ENCODE measurements at places on chromosomes 6 and 20.

- no peak for DNase-seq
Observed at GRCh38 chr20:45432294-45432693, 16.4 kb downstream of the PIGT start.

GRCh38 chr6:33190504-33191107, 1.7 kb downstream of the COL11A2 start:
- no peak for DNase-seq

DNA sequence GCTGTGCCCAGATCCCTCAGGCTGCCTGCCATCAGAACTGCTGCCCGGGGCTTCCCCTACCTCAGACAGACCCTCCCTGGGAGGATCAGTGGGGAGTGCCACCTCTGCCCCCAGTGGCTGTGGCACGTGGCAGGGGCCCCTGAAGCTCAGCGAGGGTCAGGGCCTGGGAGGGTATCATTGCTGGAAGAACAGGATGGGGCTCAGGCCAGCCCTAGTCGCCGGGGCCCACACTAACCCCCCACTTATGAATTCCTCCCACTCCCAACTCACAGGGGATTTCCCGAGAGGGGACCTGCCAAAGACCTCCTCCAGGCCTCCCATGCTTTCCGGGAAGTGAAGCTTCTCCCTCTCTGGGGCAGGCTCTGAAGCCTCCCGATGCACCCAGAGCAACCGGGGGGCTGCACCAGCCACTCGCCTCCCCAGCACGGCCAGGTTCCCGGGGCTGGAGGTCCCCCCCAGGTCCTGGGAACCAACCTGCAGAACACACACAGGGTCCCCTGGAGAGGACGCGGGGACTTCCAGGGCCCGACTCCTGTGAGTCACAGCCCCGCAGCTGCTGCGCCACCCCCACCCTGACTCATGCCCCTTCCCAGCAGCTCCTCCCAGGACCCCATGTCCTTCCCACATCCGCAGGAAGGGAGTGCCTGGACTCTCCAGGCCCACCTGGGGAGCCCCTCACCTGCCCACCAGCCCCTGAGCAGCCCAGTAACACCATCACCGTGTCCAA, 2.5 kb downstream of the TNFRSF6B start:
- DNase-seq = no peak

DNA sequence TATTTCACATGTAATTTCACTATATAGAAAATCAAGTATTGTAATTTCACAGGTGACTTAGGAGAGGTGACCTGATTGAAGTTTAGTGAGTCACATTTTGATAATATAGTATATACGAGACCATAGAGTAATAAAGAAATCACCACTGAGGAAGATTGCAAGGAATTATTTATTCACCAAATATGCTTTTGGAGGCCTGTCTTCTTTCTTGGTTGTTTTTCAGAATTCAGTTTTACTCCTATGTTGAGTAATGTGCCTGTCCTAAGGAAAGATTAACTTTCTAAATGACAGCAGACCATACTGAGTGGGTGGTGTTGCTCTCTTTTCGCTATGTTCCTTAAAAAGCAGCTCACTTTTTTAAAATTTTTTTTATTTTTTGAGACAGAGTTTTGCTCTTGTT, 87.5 kb upstream of the FOXO3 start:
- DNase-seq = no peak

- DNase-seq = no peak
Observed at GRCh38 chr20:44222633-44223368, 12.2 kb upstream of the OSER1 start.

DNA sequence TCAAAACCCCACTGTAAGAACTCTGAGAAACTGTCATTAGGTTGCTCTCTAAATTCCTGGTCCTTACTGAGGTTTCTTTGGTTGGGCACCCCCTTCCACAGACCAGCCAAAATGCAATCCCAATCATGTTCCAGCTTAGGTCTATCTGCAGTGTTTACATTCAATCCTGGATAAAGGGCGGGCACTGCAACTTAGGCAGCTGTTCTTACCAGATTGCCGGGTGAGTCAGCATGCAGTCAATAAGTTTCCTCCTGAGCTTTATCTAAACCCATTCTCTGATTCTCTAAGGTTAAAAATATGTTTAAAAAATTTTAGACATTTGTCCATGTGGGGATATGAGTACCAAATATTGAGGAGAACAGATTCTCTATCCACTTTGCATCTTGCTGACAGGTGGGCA, 197.8 kb downstream of the HAO1 start:
- DNase-seq = no peak

DNA sequence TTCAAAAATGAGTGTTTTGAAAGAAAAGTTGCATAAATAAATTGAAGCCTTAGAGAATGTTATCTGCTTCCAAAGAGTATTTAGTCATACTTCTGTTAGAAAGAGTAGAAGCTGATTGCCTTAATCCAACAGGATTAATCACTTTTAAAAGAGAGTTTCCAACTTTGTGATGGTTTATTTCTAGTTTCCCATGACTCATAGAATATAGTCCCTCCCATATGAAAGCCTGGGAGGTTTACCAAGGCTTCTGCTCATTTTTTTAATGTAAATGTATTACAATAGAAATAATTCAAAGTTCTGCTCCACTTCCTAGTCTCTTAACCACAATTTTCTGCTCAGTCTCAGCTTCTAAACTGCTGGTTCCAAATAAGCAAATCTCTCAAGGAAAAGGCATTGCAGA, 118.0 kb upstream of the IRAK1BP1 start:
- no peak for DNase-seq

- DNase-seq = no peak
Observed at GRCh38 chr20:57250607-57251343, 15.7 kb downstream of the BMP7 start.

DNA sequence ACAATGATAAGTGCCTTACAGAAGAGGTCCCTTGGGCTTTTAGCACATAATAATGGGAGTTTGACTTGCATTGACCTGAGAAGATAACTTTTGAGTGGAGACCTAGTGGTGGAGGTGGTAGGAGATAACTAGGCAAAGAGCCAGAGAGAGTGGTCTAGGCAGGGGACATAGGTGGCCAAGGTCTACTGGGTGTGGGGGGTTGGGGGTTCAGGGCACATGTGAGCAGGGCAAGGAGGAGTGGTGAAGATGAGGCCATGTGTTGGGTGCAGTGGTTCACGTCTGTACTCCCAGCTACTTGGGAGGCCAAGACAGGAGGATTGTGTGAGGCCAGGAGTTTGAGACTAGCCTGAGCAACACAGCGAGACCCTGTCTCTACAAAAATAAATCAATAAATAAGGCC, 74.3 kb upstream of the CTNNBL1 start:
- DNase-seq = no peak

DNA sequence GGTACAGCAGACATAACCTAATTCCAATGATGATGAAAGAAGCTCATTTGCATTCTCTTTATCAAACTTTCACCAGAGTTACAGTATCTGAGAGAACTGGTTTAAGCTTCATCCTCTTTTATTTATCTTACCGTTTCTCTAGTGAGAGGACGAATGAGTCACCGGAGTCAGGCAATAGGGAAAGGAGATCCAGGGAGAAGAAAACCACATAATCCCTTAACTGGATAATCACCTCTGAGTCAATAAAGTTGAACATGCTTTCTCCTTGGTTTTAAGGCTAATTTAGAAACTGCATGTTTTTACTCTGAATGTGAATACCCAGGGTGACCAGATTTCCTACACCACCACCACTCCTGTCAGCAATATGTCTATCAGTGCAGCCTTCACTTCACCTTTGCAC, 313.7 kb upstream of the TBX18 start:
- DNase-seq = no peak

DNA sequence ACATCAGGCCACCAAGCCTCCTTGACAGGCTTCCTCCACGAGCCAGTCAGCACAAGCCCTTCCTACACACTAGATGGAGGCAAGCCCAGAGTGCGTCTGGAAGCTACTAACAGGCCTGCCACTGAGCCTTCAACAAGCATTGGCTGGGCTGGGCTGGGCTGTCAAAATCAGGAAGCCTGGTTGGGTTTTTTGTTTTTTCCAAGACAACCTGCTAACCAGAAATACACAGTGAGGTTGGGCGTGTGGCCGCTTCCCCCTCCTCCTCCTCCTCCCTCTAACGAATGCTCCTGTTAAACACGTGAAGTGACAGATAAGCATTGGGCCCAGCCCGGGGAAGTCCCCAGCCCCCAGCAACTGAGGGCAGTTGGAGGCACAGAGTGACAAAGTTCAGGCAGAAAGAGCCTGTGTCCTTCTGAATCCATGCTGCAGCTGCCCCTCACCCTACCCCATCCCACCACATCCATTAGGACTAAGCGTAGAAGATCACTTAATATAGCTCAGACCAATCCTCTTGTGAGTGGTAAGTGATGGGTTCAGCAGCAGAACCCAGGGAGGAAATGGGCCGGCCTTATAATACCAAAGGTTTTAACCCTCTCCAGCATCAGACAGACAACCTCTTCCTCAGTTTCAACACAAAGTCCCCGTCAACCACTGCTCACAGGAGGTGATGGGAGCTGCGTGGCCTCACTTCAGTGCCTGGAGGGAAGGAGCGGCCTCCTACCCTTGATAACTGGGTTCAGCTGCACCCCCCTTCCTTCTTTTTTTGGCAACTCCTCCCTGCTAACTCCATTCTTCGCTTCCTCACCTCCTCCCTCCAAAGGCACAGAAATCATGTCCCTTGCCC, 1.1 kb downstream of the NFATC2 start:
- peak; percentile 61 for DNase-seq

DNA sequence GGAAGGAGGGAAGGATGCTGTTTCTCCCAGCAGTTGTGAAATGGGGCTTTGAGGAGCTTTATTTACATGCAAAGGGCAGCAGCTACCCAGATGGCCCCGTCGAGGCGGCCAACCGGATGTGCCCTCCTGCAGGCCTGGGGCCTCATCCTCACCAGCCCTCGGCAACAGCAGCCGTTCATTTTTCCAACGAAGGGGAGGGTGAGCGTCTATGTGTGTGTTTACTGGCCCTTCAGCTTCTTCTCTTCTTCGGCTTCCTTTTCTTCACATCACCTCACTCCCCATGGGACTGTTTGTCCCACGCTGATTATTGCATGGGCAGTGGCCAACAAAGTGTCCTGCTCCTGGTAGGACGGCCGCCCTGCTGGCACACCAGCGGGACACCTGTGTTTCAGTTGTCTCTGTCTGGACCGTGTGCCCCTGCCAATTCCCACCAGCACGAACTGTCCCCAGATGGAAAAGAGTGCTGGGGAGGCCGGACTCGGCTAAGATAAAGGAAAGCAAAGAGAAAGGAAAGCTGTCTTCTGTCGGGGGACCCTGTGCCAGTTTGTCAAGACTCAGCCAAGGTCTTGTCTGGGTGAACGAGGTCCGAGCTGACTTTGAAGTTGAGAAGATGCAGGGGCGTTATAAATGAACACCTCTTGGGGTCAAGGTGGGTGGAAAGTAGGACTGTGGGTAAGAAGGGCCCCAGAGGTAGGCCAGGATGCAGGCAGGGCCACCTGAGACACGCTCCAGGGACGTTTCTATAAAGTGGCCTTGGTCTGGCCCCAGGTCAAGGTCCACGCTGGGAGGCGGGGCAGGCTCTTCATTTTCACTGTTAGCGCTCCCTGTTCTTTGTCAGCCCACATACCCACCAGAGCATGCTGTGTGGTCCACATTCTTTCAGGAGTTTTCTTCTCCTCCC, 57.0 kb downstream of the FAM50B start:
- DNase-seq = no peak

DNA sequence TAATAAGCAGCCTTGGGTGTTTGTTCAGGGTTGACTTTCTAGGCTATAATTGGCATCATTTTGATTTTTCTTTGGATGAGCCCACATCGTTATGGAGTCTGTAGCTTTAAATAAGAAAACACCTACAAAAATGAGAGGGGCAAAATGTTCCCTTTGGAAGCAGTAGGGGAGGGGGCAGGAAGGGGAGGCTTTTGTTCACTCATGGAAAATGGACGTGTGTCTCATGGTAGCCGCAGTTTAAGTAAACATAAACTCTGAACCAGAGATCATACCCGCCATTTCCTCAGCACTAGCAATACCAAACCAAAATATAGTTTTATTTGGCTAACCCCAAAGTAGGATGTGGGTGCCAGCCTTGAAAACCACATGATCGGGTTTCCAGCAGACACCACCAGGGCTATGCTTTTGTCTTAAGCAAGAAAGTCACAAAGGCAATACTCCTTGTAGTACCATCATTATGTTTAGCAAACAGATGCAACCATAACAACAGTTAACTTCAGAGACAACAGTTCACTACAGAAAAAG, 572.5 kb upstream of the JAG1 start:
- no peak for DNase-seq

DNA sequence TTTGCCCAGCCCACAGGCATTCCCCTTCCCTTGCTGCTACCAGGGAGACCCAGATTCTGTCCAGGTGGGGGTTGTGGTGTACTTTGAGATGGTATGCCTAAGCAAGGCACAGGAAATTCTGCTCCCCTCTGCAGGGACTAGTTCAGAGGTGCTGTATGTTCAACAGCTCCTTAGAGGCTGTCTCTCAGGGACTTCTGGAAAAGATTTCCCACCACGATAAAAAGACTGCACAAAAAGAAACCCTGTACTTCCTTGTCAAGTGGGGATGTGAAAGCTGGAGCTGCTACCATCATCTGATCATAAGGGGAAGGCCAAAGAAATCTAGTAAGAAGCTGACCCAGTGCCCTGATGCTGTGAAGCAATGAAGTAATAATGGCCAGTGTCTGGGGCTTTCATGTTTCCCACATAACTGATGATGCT, 51.5 kb upstream of the SMIM29 start:
- DNase-seq = no peak

- no peak for DNase-seq
Observed at GRCh38 chr6:2549834-2550233, 200.9 kb downstream of the MYLK4 start.

- DNase-seq = no peak
Observed at GRCh38 chr6:44771647-44772415, 384.3 kb downstream of the CDC5L start.

DNA sequence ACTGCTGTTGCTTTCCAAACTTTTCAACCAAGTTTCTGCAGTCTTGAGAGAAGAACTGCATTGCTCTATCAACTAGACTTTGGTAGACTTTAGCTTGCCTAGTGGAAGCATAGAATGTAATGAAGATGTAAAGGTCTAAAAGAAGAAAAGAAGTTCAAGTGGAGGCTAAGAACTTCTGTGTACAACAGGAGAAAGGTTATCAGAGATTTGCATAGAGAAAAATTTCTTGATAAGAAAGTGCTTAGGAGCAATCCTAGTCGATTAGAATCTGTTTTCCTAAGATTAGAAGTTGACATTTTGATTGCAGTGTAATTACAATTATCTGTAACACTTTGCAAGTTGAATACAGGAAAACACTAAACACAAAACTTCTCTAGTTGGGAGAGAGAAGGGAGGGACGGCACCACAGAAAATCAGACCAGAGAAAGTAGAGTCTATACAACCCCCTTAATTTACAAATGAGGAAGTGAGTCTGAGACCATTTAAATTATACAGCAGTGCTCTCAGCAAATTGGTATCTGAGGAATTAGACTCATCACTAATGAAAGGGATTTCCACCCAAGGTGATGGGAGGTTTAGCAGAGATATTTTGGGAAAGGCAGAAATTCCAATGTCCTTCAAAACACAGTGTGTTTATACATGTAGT, 194.3 kb upstream of the MARCKS start:
- DNase-seq = no peak

- DNase-seq = no peak
Observed at GRCh38 chr20:51807720-51808250, 5.5 kb upstream of the SALL4 start.

GRCh38 chr6:158175111-158175510, 7.0 kb downstream of the GTF2H5 start:
- no peak for DNase-seq
